NCI-H2171 treated with DMSO at 0.1 percent for 48 hours (cell line): ENCODE measurements at places on chromosomes 12 and 14.

DNA sequence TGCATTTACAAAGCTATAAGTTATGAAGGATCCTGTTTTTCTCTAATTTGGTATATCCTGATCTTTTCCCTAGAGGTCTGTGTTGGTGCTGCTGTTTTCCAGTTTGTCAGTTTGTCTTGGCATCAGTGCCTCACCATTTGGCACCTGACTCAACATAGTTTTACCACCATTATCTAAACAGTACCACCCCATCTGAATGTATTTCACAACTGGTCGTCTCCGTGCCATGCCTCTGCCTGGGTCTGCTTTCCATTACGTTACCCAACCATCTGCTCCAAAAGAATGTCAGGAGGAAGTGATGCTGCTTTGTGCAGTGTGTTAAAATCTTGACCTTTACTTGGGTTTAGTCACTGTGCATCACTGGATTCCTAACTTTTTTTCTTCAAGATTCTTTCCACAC lies 129.3 kb upstream of the RASSF8 start:
- DNase-seq = no peak

DNA sequence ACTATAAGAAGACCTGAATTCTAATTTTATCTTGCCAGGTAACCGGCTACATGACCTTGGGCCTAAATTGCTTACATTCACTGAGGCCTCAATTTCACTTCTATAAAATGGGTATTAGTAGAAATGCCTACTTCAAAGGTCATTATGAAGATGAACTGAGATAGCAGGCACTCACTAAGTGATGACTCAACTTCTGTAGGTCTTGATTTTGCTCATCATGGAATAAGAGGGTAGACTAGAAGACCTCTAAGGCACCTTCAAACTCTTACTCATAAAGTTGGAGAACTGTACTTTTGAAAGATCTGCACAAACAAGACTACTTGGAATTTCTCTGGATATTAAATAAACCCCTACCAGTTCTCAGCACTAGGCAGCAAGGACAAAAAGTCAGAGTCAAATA lies 39.3 kb upstream of the FRMD6 start:
- DNase-seq = no peak

DNA sequence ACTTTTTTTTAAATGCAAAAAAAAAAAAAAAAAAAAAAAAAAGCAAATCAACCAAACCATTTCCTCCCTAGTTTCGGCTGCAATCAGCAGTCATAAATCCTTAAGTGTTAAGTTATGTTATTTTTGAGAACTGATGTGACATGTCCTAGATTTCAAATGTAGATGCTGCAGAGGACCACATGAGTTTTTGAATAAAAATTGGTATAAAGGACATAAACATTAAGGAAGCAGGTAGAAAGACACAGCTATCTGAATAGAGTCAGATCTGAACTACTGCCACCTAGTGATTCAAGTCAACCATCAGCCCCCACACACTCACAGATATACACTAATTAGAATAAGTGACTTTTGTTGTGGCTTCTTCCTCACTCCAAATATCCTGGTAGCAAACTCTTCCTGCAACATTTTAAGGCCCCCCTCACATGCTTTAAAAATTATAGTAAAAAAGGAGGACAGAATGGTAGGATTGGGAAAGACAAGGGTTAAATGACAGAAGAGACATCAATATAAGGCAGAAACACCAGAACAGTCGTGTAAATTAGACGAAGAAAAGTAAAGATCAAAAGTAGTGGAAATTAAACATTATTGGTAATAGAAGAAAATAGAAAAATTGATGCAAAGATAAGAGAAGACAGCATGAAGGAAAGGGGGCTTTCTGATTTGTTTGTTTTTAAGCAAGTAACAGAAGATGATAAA lies 394.5 kb upstream of the ATP2B1 start:
- peak; percentile 25 for DNase-seq

GRCh38 chr14:61337893-61338292 lies 16.5 kb downstream of the PRKCH start:
- no peak for DNase-seq

- DNase-seq = no peak
Measured at GRCh38 chr14:100894416-100894815, 9.1 kb downstream of the RTL1 start.

- no peak for DNase-seq
Measured at GRCh38 chr12:63764481-63764880, 15.2 kb upstream of the RXYLT1 start.

DNA sequence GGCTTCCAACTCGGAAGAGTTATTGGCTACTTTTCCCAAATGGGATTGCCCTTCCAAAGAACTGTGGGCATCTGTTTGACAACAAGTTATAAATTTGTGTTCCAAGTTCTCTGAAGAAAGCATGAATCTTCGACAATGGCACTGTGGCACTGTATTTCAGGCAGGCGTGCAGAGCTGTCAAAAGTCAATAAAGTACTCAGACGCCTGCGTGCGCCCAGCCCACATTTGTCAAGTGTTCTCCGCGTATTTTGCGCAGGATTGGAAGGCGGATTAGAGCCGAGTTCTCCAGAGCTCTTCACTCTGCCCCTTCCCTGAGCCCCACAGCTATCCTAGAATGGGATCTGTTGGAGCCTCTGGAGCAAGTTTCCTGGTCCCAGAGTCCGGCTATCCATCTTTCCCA lies 103.2 kb downstream of the SLC25A47 start:
- no peak for DNase-seq

DNA sequence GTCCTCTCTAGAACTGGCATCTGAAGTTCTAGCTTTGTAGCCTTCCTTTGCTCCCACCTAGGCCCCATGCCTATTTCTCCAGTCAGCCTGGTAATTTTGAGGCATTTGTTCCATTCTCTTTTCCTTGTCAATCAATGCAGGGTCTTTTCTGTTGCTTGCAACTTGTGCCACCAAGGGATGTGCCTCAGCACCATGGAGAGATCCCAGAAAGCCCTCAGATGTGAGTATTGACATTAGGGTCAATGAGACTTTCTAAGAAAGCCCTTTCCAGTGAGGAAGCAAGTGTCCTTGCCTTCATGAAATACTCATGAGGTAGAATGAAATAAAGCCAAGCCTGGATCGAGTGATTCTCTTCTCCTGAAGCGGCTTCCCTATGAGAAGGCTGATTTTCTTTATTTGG lies 213.9 kb downstream of the SLC15A4 start:
- no peak for DNase-seq

DNA sequence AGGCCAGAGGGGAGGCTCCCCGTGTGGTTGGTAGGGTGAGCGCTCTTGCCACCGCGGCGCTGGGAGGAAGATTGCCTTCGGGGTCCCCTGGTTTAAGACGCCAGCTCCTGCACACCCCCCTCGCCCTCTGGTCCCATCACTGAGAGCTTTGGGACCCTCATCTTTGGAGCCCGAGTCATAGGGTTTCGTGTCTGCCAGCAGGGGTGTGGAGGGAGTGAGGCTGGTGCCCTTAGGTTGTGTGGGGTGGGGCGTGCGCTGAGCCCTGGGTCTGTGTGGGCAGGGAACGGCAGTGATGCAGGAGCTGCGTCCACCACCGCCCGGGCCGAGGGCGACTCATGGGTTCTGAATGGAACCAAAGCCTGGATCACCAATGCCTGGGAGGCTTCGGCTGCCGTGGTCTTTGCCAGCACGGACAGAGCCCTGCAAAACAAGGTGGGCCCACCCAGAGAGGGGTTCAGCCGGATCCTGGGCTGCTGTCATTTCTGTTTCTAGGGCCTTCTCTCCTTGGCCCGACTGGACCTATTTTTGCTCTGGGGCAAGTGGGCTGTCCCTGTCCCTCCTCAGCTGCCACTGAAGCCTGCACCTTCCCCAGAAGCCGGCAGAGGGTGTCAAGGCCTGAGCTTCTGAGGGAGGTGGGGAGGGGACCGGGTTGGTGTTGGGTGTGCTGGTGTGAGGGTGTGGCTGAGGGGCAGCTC lies 12.1 kb downstream of the ACADS start:
- no peak for DNase-seq

DNA sequence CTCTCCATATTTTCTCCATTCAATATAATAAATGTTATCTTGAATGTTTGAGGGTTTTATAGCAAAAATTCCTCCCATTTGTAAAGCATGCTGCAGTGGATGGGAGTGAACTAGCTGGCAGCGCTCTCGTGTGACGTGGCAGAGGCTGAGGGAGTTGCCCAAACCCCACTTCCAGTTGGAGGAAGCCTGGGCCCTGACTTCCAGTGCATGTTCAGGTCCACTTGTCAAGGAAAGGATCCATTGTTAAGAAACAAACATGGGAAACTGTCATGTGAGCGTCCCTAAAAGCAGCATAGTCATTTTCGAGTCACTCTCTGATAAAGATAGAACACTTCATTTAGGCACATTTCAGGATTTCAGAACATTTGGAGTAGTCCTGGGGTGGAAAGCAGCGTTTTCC lies 116.6 kb downstream of the SLC25A47 start:
- no peak for DNase-seq

- DNase-seq = no peak
Measured at GRCh38 chr12:19131025-19131444, 1.5 kb downstream of the PLEKHA5 start.

DNA sequence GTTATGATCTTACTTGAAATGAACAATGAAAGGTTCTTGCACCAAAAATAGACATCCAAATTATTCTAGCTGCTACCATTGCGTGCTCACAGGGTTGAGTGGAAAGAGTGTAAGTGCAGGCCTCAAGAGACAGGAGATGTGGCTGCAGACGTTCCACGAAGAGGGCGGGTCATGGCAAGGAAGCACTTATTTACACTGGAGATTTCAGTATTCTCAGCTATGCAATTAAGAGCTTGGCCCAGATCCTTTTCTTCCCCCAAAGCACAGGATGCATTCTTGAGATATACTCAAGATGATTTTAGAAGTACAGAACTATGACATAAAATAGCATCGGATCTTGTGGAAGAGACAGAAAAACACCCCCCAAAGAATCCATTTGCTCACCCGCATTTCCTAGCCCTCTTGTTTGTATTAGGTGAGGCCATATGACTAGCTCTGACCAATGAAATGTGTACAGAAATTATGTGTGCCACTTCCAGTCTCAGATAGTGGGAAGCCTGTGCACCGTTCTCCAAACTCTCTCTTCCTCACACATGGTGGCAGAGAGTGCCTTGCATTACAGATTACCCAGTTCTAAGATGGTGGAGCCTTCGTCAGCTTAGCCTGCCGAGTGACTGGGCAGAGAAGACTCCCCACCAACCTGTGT lies 261.4 kb downstream of the TTC8 start:
- no peak for DNase-seq

DNA sequence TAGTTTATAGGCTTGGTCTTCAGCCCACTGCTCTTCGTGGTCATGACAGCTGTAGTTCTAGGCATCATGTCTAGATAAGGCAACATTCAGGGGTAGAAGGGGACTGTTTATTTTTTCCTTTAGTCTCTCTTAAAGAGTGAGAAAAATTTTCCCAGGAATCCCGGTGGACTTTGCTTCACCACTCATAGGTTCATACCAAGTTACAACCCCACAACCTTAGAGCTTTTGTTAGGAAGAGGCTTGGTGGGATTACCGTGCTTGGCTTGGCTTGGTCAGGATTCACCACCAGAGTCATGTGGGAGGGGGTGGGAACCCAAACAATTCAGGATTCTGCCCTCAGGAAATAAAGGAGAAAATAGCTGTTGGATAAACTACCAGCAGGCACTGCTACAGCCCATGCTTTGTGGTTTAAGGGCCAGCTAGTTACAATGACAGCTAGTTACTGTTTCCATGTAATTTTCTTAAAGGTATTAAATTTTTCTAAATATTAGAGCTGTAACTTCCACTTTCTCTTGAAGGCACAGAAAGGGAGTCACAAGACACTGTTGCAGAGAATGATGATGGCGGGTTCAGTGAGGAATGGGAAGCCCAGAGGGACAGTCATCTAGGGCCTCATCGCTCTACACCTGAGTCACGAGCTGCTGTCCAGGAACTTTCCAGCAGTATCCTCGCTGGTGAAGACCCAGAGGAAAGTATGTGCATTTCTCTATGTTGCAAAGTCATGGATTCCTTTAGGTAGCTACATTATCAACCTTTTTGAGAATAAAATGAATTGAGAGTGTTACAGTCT lies 25.9 kb upstream of the PAPLN start:
- no peak for DNase-seq

DNA sequence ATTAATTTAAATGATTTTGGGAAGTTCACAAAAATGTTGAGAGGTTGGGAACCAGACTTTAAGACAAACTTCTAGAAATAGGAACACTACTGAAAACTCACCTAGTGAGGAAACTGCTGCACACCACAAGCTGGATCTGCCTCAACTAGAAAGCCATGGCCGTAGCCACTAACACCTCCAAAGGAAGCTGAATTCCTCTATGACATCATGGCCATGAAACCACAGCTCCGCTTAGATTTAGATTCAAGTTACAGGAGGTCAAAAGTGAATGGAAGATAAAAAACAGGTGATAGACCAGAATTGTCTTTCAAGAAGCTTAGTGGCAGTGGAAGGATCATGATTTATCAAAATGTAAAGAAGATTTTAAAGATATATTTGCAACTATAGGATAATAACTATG lies 208.8 kb upstream of the ALG10 start:
- no peak for DNase-seq

- DNase-seq = no peak
Measured at GRCh38 chr12:20445687-20446086, 77.3 kb downstream of the PDE3A start.

DNA sequence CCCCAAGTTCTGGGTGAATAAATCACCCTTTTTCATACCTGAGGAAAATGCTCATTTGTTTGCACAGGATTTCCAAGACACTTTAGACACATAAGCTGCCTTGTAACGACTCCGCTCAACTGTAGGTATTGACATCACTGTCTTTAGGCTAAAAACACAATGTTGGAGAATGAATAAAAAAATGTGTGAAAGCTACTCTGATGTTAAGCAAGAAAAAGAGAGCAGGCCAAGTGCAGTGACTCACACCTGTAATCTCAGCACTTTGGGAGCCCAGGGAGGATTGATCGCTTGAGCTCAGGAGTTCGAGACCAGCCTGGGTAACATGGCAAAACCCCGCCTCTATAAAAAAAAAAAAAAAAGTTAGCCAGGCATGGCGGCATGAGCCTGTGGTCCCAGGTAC lies 11.1 kb upstream of the CIPC start:
- DNase-seq = no peak

DNA sequence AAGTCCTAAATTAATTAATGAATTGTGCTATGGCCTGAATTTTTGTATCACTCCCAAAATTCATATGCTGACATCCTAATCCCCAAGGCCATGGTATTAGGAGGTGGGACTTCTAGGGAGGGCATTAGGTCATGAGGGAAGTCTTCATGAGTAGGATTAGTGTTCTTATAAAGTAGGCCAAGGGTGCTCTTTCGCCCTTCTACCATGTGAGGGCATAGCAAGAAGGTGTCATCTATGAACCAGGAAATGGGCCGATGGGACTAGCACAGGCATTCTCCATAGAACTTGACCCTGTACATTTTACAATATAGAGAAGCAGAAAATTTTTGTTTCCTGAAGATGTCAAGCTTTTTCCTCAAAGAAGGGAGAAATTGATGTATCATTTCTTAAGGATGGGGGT lies 12.5 kb downstream of the SYT10 start:
- peak; percentile 1 for DNase-seq

- no peak for DNase-seq
Measured at GRCh38 chr14:52700701-52701172, 5.4 kb upstream of the ERO1A start.

DNA sequence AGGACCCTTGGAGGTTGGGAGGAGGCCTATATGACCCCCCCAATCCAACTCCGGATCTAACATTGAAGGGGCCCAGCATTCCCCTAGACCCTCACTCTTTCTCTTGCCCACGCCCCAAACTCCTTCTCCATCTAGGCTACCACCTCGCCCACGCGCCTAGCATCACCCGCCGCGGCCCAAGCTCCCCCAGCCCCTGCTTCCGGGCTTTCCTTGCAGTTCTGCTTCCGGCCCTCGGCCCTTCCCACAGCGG lies 445 bp downstream of the CERS5 start:
- DNase-seq = peak; percentile 49

- DNase-seq = no peak
Measured at GRCh38 chr12:117686911-117687377, 281.8 kb downstream of the KSR2 start.
